ENCODE measurements at places on chromosomes 2 and 18.

GRCh38 chr2:106584304-106584954, 97.3 kb downstream of the CD8B2 start:
- DNase-seq = no peak

- DNase-seq = no peak
These were observed 78.0 kb upstream of the SH3BP4 start for GRCh38 chr2:234873828-234874173.

DNA sequence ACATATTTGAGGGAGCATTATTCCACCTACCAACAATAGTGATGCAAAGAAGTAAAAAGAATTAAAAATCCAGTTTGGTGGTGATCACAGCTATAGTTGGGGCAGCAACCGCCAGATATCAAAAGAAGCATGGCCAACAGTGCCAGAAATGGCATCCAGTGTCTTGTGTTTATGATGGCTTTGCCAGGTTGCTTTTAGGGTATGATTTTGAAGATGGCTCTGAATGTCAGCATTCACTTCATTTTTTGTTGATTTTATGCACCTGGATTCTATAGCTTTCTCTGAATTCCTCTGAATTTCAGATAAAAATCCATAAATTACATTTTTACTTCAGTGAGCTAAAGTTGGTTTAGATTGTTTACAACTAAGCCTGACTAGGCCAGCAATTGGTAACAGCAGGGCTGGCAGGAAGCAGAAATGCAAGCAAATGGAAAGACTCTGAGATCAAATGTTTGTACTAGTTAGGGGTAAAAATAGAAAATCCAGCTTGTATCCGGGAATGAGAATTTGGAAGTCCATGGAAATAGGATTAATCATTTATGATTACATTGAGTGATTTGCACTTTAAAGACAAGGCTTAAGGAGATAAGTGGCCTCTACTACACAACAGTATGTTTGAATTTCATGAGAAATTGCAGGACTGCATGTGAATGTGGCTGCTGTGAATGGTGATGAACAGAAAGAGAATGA, 40.4 kb downstream of the COL3A1 start:
- DNase-seq = no peak

DNA sequence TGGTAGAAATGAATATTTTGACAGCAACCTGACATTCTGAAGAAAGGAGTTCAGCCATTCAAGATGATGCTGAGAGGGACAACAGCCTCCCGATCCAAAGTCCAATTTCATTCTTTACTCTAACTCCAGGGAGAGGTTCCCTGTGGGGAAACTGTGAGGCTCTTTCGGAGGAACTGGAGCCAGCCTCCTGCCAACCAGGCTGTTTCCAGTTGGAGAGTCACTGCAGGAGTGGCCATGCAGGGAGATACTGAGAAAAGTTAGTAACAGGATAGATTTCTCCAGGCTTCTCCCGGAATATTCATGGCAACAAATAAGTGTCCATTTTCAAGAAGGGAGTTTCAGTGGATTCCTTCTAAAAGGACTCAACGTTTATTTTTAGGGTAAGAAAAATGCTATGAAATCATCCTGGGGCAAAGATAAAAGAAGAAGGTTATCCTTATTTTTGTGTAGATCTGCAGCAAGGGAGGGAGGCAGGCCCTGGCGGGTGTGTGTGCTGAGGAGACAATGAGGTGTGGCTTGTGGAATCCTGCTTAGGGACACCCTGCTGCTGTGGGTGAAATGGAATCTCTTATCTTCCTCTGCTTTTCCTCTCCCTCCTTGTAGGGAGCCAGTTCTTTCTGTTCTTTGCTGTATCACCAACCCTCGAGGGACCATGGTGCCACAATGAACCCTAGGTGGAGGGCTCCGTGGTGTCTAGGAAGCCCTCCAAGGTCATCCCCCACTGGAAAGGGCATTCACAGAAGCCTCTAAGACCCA, 18.1 kb downstream of the KLHL14 start:
- no peak for DNase-seq

GRCh38 chr18:61765097-61765496, 127.7 kb downstream of the RNF152 start:
- no peak for DNase-seq

- no peak for DNase-seq
These were observed 68.7 kb downstream of the MYL12B start for GRCh38 chr18:3330622-3331021.

- no peak for DNase-seq
These were observed 49.1 kb upstream of the CTDP1 start for GRCh38 chr18:79630281-79631095.

DNA sequence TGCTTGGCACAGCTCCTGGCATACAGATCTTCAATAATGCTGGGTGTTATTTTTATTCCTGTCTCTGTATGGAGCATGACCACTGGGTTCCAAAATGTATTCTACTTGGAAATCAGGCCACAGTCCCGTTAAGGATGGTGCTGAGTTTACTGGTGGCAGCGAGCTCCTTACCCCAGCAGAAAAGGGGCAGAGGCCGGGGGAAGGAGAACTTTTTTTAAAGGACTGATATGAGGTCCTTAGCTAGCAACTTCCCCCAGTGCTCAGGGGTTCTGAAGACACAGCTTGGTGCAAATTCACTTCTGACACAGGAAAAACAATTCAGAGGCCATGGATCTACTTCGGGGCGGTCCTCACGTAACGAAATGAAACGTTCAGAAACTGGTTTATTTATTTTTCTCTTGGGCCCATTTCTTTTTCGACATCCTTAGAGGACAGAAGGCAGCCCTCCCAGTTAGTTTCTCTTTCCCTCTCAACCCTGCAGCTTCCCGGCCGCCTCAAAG, 872 bp downstream of the RDH14 start:
- DNase-seq = no peak

DNA sequence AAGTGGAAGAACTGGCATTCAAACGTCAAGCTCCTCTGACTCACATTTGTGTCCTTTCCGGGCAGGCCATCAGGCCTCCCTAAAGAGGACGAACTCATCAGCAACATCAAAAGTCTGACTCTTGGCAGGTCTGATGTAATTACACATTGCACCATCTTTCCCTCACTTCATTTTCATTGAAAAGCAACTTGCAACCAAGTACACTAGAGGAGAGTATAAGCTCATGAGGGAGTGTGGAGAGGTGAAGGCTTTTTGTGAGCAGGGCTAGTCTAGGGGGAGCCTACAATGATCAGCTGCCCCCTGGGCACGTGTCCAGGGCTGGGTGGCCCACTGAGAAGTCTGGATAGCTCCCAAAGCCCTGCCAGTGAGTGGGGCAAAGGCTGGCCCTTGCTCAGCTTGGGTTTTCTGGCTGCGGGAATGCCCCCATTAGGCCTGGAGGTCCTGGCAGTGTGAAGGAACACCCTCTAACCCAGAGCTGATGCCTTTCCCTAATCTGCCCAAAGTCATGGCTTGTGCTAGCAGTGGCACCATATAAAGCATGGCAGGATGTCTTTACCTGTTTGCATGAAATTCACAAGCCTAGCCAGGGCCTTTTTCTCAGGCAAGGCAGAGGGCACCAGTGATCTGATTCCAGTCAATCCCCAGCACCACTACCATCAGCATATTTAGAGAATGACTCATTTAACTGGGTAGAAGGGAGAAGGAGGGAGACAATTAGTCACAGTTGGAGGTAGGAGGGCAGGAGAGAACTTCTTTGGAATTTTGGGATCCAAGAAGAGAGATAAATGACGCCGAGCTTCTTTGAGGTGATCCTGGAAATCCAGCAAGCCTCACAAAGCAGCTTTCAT, 8.5 kb upstream of the DAW1 start:
- DNase-seq = no peak

DNA sequence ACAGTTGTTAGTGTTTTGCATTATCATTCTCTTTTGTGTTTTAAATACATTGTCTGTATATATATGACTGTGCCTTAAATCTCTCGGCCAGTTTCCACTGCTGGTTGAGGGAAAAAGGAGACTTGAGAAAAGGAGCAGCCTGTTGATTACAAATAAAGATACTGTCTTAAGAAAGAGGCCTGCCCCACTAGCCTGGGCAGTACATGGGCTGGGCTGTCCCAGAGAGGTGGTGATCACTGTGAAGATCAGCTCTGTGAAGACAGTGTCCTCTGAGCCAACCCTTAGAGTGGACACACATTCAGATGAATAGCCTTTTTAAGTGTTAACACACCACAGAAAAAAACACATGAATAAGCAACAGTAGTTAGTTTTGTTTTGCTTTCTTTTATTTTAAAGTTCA, 10.0 kb upstream of the OTX1 start:
- no peak for DNase-seq

- DNase-seq = no peak
These were observed 21.1 kb upstream of the TMEM163 start for GRCh38 chr2:134739879-134740301.

DNA sequence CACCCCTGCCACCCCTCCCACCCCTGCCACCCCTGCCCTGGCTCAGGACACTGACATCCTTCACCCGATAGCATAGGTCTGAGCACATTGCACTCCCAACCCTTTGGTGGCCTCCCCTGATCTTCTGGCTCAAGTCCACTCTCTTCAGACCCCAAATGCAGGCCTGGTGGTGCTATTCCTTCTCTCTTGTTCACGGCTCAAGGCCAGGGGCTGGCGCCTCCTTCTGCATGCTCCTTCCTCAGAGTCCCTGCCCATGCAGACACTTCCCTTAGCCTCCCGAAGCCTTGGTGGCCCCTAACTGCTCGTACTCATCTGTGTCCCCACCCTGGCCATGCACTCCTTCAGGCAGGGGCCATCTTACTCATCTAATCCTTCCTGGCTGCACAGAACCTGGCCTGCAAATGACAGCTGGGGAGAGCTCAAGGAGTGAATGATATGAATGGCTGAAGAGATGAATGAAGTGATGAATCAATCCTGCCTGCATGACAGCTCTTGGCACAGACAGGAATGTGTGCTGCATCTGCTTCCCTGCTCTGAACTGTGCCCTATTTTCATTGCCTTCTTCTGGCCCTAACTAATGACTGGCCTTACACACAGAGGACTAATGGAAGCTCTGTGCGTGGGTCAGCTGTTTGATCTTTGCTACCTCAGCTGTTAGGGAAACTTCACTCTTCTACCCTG, 290.8 kb downstream of the DYSF start:
- DNase-seq = no peak

DNA sequence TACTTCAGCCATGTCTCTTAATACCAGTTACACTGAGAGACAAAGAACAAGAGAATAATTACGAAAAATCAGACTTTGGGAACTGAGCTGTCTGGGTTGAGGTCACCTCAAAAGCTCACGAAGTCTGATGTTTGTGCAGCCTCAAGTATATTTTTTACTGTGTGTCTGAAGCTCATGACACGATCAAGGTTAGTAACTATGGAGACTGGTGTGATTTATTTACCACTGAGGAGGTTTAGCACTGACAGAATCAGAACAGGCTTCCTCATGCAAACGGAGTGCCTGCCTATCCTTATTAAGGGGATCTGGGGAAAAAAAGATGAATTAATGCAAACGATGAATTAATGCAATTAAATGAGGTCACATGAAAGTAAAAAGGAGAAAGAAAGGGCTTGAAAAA, 61.1 kb upstream of the RAPH1 start:
- no peak for DNase-seq
